Adrenal gland (tissue), 19 donors: ENCODE measurements at places on chromosomes 1 and 21. TPM values are rescaled to one million over a fixed set of nuclear protein-coding genes. Genes with fewer than 3 reads are reported as not detected.

Gene SH2D1B
- total RNA-seq = not detected

Gene ZBED6
- 41.1 TPM for total RNA-seq

Gene TNFSF4
- total RNA-seq = 1.1 TPM

Gene DYRK1A
- total RNA-seq = 77.2 TPM

Gene TRIM17
- 3.8 TPM for total RNA-seq

Gene DNALI1
- 11.7 TPM for total RNA-seq

Gene NKAIN1
- total RNA-seq = 13.3 TPM

Gene ZSCAN20
- total RNA-seq = 5.4 TPM

Gene CFHR3
- not detected for total RNA-seq

Gene LORICRIN
- total RNA-seq = not detected

Gene CYP4X1
- 1.5 TPM for total RNA-seq

Gene LAMC1
- 103 TPM for total RNA-seq

Gene ZNF496
- total RNA-seq = 26.0 TPM

Gene UBIAD1
- 11.3 TPM for total RNA-seq

Gene AMY1C
- total RNA-seq = not detected

Gene SPRR3
- not detected for total RNA-seq

Gene AQP10
- not detected for total RNA-seq

Gene SERPINC1
- not detected for total RNA-seq

Gene FAM72D
- 0.16 TPM for total RNA-seq

Gene CCDC27
- total RNA-seq = not detected

Gene EXO1
- 0.23 TPM for total RNA-seq

Gene HORMAD1
- total RNA-seq = 0.46 TPM

Gene EVA1C
- 0.94 TPM for total RNA-seq

Gene CD1B
- total RNA-seq = not detected

Gene SLFNL1
- total RNA-seq = 0.72 TPM

Gene FAM72B
- 1.8 TPM for total RNA-seq

Gene EFNA1
- total RNA-seq = 46.8 TPM

Gene LCE1F
- not detected for total RNA-seq

Gene KCNC4
- total RNA-seq = 14.4 TPM

Gene SPATA17
- 1.8 TPM for total RNA-seq

Gene MAP3K21
- 6.3 TPM for total RNA-seq

Gene NT5C1A
- 4.4 TPM for total RNA-seq

Gene SAMD11
- total RNA-seq = 11.2 TPM

Gene HTR6
- not detected for total RNA-seq

Gene ABCA4
- total RNA-seq = not detected

Gene CLDN17
- not detected for total RNA-seq

Gene AADACL3
- not detected for total RNA-seq

Gene LCE2C
- not detected for total RNA-seq

Gene TMEM59
- total RNA-seq = 736 TPM

Gene SLAMF9
- not detected for total RNA-seq

Gene SLC9C2
- 0.12 TPM for total RNA-seq

Gene MXRA8
- 26.8 TPM for total RNA-seq

Gene RAB3B
- total RNA-seq = 0.48 TPM

Gene CD2
- 0.28 TPM for total RNA-seq
